ENCODE measurements at places on chromosomes 12 and 14.

- DNase-seq, result no peak
These were observed 206.4 kb downstream of the BCL11B start for GRCh38 chr14:99065551-99065950.

DNA sequence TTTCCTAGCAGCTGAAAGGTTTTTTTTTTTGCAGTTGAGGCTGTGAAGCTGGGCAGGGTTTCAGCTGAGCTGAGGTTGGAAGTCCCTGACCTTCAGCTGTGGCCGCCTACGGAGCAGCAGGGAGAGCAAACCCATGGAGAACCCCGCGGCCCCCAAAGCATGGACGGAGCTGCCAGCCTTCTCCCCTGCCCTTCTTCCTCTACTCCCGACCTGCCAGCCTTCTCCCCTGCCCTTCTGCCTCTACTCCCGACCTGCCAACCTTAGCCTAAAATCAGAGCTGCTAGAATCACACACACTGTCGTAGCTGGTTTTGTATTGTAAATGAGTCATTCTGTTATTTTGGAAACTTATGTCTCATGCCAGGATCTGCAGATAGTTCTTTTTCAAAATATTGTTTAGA is 74.6 kb downstream of the PPP2R5C start:
- DNase-seq, result no peak

DNA sequence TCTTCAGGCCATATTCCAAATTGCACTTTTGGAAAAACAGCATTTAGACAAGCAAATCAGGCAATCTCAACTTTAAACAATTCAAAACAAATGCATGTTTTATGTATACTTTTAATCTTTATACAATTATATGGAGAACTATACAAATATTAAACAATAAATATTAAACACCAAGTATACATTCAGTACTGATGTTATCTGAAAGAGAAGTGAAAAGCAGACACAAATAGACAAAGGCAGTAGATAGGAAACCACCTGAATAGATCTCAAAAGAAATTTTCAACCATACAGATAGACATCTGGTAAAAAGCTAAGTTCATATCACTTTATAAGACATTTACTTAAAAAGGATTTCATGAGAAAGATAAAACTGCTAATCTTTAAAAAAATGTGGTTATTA is 65.2 kb downstream of the ZC3H14 start:
- no peak for DNase-seq

- no peak for DNase-seq
These were observed 206.1 kb downstream of the SLC41A2 start for GRCh38 chr12:104752016-104752415.

- no peak for DNase-seq
These were observed 148.4 kb downstream of the KSR2 start for GRCh38 chr12:117820216-117820907.

GRCh38 chr12:23726646-23727045 is 222.8 kb downstream of the SOX5 start:
- no peak for DNase-seq

- DNase-seq, result no peak
These were observed 694 bp upstream of the DIABLO start for GRCh38 chr12:122226366-122227125.

DNA sequence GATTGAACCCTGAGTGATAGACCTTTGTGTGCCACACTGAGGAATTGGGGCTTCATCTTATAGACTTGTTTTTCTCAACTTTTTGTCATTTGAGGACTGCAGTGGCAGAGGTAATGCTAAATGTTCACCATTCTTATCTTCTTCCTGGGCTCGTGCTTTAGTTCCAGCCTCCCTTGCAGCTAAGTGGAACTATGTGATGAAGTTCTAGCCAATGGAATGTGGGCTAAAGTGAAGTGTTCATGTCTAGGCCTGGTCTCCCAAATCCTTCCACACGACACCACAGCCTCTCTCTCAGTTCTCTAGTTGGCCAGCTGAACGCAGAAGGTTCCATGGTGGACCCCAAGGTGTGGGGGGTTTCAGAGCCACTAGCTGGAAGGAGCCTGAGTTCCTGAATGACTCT is 42.4 kb upstream of the CCDC63 start:
- no peak for DNase-seq

- no peak for DNase-seq
These were observed 26.9 kb upstream of the PYGL start for GRCh38 chr14:50970886-50971781.

DNA sequence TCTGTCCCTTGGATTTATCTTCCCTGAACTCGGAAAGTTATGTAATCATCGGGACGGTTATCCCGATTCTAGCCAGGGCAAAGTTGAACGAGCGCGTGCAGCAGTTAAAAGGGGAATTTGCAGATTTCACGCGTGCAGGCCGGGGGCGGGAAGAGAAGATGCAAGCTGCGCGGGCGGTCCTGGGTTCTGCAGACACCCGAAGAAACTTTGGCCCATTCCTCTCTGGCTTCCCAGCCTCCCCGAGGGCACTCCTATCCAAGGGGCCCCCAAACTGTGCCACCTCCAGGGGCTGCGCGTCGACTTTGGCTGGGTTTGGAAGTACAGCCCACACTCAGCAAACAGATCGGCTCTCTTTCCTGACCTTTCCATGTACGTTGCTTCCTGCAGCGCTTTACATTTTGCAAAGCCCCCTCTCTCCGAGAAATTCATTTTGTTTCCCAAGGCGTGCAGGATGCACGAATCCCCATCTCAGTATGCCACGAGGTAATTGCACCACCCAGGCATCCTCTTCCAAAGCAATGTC is 941 bp upstream of the PPP1CC start:
- DNase-seq, result no peak

DNA sequence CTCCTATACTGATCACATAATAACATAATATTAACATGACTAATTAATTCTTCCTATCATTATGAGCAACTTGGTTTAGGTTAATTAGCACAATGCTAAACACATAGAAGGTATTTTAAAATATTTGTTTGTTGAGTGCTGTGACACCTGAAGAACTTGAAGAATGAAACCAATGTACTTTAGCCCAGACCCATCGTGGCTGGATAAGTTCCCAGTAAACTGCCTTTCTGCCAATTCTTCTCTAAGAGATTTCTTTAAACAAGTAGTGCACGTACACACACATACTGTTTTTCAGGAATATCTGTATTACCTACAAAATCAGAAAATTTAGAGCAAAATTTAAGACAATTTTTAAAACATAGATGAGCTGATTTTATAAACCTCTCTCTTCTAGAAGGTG is 207.4 kb upstream of the SSTR1 start:
- DNase-seq, result no peak

DNA sequence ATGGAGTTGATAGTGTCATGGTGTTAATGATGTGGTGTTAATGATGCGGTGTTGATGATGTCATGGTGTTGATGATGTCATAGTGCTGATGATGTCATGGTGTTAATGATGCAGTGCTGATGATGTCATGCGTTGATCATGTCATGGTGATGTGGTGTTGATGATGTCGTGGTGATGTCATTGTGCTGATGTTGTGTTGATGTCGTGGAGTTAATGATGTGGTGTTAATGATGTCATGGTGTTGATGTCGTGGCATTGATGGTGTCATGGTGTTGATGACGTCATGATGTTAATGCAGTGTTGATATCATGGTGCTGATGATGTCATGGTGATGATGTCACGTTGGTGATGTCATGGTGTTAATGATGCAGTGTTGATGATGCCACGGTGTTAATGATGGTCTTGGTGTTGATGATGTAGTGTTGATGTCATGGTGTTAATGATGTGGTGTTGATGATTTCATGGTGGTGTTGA is 49.1 kb upstream of the RIMBP2 start:
- no peak for DNase-seq

DNA sequence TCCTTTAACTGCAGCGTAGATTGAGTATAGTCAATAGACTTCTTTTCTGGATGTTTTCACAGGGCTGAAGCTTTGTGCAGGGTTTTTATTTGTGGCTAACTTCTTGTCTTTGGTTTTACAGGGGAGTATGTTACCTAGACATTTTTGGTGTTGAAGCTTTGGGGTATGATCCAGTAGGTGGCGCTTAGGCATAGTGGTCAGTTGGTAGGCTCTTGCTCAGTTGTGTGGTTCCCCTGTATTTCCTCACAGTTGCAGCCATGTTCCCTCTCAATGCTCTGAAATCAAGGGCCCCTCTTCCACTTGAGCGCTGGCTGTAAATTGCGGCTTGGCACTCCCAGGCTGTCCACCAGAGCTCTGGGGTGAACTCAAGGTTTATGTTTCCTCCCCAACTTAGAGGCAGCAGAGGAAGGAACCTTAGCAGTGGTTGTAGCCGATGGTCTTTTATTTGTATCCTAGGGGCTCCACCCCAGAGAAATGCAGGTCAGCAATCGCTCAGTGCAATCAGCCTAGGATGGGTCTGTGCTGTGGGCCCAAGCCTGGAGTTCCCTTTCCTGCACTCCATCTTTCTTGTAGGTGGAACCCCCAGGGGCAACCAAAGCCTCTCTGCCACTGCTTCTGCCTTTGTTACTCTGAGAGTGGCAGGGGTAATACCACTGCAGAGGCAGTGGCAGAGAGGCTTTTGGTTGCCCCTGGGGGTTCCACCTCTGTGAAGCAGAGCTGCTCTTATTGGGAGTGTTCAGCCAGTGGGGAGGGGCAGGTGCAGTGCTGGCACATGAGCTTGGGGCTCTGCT is 55.1 kb downstream of the CMAS start:
- peak; percentile 23 for DNase-seq

DNA sequence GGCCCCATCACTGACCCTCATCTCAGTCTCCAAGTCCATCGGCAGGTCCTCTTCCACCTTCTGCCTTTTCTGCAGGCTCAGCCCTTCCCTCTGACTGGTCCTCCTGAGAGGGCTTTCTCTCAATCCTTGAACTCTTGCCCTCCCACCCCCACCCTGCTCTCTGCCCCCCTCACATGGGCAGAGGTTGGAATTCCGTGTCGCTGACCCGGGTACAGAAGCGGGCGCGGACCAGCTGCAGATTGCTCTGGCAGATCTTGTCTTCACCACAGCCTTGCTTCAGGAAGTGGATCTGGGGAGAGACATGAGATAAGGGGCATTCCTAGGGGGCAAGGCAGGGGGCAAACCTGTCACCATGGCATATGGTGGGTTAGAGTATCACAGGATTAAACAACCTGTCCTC is 12.4 kb downstream of the ITGA7 start:
- no peak for DNase-seq

- no peak for DNase-seq
These were observed 33.8 kb upstream of the GPATCH2L start for GRCh38 chr14:76117789-76118484.

- DNase-seq, result peak; percentile 4
These were observed 103.3 kb upstream of the PMCH start for GRCh38 chr12:102300824-102301461.

DNA sequence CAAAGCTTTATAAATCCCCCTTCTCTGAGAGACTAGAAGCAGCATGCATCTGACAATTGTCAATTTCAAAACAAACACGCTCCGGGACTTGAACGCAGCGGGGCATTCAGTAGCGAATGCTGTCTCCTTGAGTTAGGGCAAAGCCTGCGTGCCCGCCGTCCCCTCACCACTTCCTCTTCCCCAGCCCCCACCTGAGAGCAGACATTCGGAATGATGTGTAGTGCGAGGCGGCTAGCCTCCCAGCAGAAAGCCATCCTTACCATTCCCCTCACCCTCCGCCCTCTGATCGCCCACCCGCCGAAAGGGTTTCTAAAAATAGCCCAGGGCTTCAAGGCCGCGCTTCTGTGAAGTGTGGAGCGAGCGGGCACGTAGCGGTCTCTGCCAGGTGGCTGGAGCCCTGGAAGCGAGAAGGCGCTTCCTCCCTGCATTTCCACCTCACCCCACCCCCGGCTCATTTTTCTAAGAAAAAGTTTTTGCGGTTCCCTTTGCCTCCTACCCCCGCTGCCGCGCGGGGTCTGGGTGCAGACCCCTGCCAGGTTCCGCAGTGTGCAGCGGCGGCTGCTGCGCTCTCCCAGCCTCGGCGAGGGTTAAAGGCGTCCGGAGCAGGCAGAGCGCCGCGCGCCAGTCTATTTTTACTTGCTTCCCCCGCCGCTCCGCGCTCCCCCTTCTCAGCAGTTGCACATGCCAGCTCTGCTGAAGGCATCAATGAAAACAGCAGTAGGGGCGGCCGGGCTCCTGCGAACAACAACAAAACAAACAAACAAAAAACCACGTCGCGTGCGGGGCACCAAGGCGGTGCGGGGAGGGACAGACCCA is 2.2 kb downstream of the PRMT8 start:
- DNase-seq, result peak; percentile 5

DNA sequence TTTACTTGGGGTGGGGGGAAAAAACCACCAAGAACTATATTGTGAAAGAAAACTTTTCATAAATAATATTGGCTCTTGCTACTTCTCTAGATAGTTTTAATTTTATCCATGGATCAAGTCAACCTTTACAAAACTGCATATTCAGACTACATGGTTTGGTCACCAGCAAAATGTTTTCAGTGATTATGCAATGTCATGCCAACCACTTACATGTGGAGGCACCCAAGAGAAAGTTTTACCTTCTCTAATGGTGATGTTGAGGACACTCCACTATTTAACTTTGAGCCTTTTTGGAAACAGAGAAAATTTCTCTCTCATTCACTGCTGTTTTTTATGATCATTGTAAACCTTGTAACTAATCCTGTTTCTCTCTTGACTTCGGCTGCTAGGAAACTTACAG is 21.6 kb downstream of the PLCZ1 start:
- no peak for DNase-seq

DNA sequence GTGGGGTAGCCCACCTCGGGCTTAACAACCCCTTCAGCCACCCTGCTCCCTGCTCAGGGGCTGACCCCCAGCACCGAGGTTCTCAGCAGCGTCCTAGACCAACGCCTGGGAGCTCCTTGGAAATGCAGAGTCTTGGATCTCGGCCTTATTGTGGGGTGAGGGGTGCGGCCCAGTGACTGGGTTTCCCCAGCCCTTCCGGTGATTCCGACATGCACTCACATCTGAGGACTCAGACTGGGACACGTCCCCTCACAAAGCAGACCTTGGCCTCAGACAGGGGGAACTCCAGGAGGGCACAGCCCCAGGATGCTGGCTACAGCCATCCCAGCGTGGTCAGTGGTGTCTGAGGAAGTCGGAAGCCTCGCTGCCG is 117.7 kb downstream of the RFLNA start:
- no peak for DNase-seq

GRCh38 chr12:49225576-49226166 is 36.8 kb upstream of the TUBA1A start:
- no peak for DNase-seq

DNA sequence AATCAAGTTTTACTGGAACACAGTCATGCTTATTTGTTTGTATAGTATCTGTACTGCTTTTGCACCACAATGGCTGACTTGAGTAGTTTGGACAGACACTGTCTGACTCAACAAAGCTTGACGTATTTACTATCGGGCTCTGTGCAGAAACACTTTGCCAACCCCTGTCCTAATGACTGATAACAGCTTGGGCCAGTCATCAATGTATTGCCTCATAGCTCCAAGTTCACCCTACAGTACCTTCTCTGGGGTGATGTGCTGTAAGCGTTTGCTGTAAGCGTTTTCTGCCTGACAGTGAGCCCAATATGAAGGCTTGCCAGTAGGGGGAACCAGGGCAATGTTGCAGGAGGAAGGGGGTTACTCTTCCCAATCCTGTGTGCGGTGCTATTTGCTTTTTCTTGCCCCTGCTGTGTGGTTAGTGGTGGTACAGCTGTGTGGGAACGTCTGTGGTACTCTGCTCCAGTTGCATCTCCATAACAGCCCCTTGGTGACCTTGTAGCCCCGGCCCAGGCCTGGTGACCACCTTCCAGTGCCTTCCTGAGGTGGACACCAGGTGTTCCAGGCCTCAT is 5.4 kb upstream of the CCDC177 start:
- peak; percentile 22 for DNase-seq

GRCh38 chr14:69287098-69288010 is 27.4 kb downstream of the GALNT16 start:
- DNase-seq, result no peak

- DNase-seq, result no peak
These were observed 24.6 kb downstream of the DDX47 start for GRCh38 chr12:12837813-12838153.

GRCh38 chr12:75754698-75755097 is 243.3 kb upstream of the KRR1 start:
- DNase-seq, result no peak
